ENCODE measurements at places on chromosomes 5 and 9.

- DNase-seq = no peak
Observed at GRCh38 chr9:7387840-7388239, 411.7 kb downstream of the DMAC1 start.

DNA sequence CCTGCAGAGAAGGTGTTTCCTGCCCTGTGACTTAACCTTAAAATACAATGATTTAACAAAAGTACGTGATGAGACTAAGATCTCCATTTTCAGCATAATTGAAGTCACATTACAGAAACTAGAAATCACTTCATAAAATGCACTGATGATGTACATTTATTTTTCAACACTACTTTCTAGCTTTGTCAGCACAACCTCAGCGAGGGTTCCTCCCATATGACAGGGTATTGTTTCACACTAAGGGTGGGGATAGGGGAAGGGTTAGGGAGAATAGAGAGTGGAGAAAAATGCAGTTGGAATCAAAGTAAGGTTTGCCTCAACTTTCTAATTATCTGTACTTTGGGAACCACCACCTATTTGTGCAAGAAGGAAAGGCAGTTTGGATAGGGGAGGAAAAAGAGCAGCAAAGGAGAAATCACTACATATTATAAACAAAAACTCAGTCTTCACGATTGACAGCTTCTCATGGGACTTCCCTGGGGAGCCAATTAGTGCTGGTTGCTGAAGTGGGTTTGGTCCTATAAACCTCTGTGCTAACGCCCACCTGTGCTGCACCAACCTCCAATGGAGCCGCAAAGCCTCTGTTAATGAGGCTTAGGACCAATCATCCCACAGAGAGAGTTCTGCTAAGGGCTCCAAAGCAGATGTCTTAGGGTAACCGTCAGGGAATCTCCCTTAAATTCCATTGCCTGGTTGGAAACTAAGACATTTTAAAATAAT lies 369.2 kb upstream of the PDE4D start:
- no peak for DNase-seq

- DNase-seq = no peak
Observed at GRCh38 chr9:91150998-91151717, 210.6 kb downstream of the AUH start.

DNA sequence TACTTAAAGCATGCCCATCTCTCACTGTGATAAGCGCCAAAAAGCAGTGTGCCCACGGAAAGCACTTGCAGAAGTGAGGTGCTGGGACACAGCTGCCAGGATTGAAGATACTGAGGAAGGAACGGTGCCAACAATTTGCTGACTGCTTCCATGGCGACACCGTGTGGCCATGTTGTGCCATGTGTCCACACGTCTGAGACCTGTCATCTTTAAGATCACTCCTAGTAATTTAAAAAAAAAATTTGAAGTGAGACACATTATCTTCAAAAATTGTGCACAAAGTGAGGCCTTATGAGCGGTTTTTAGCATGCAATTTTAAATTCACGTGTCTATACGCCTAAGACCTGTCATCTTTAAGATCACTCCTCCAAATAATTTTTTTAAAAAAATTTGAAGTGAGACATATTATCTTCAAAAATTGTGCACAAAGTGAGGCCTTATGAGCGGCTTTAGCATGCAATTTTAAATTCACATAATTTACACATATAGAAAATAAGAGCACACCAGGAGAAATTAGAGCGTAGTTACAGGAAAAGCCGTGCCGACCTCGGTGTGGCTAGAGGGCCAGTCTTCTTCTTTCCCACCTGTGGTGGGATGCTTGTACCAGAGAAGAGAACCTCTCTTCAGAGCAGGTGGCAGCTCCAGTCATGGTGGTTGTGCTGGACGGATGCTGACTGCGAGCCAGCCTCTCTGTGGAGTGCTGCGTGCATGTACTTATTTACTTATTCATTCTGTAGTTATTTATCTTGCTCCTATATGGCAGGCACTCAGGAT lies 21.4 kb upstream of the FLT4 start:
- peak; percentile 75 for DNase-seq

DNA sequence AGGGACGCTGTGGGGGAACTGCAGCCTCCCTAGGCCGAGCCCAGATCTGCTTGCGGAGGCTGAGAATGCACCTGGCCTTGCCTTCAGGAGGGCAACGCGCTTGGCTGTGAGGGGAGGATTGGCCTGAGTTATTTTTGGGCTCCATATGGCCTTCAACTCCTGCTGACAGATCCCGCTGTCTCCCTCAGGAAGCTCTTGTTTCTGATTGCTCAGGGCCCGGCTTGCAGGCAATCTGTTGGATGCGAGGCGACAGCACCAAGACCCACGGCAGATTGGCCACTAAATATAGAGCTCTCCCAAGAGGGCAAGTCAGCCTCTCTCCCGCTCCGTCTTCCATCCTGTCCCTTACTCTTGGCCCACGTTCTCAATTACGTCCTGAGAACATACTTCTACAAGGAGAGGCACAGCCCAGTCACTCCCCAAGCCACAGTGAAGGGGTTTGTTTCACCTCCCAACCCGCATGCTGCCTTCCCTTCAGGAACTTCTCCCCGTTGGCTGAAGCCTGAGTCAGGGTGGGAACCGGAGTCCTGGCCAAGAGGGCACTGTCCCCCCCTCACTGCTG lies 53.6 kb downstream of the RASGEF1C start:
- DNase-seq = no peak

DNA sequence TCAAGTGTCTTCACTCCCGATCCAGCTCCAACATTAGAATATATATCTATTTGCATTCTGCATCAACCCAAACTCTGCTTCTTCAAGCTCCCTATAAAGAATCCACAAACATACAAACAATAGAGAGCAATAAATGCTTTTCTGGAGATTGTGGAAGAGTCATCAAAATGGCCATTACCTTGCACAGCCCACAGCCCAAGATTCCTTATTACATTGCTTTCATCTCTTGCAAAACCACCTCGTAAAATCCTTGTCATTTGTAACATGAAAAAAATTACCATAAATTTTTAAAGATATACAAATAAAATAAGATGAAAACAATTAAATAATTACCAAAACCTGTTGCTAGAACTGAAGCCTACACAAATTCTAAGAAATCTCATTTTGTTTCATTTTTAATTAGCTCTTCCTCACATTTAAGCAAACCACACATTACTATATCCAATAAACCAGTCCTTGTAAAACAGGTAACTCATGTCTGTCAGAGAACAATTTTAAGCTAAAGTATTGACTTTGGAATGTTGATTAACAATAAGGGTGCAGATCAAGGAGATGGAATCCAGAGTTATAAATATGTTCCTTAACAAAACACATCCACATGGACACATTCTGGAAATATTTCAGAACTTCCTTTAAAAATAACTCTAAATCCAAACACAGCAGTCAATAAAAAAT lies 7.1 kb downstream of the SPINK9 start:
- no peak for DNase-seq

- DNase-seq = no peak
Observed at GRCh38 chr5:78215565-78215964, 78.9 kb downstream of the AP3B1 start.

DNA sequence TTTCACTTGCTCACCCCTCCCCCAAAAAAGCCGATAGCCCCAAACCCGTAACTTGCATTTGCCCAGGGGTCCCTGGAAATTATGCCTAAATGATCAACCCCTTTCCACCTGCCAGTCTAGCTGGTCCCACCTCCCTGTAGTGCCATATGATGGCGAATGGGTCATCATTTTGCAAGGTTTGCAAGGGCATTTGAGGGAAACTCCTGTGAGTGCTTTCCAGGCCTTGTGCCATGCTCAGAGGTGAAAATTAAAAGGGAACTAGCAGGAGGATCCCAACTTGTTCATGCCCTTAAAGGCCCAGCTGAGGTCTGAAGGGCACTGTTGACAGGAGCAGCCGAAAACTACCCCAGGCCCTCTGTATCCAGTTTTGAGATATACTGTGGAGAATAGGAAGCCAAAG lies 192.9 kb downstream of the NR3C1 start:
- DNase-seq = no peak

DNA sequence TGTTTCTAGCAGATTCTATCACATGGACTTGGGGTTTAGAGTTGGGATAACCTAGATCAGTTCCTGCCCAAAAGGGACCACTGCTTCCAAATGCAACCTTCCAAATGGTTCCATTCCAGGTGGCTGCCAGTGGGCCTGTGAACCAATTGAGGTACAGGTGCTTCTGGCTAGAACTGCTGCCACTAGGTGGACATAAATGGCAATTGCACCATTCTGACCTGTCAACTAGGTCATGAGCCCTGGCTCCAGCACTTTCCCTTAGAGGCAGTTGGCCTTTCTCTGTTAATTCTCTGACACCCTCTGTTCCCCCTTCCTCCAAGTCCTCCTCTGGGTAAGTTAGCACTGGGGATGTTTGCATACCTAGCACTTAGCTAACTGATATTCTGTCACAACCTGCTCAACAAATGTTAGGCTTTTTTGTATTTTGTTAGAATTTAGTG lies 16.6 kb upstream of the HEMGN start:
- DNase-seq = peak; percentile 33

DNA sequence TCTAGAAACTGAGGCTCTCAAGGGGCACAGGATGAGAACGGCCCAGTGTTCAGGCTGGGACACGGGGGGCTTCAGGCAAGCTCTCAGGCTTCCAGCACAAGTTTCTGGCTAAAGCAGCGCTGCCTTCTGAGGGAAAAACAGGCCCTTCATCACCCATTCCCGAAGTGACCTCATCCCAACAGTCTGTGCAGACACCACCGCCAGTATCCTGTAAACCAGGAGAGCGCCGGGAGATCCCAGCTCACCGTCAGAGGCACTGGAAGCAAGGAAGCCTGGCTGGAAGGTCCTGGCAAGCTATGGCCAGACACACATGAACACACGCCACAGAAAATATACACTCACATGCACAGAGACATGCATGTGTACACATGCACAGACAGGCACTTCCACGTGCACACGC lies 8.8 kb downstream of the SLC12A7 start:
- DNase-seq = no peak

- DNase-seq = no peak
Observed at GRCh38 chr5:54514291-54514690, 3.3 kb upstream of the SNX18 start.

DNA sequence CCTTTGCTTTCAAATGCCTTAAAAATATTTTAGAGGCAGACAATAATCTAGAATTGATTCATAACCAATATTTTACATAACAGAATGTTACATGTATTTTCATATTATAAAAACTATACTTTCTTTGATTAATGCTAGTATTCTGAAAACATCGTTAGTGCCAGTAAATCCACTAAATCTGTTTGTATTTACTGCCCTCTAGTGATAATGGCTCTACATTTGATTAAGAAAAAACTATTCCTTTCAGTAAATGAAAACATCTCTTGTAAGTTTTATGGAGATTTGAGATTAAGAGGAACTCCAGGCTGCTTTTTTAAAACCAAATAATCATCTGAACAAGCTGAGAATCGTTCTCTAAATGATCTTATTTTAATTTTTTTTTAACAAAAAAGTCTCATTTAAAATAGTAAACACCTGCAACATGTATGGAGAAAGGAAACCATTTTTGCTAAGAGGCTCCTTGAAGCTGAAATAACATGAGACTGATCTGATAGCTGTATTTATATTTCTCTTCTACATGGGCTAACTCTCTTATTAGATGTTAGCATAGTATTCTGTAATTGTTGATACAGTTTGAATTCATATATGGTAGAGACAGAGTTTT lies 424.7 kb downstream of the RAB3C start:
- no peak for DNase-seq

- no peak for DNase-seq
Observed at GRCh38 chr5:15585841-15586591, 86.0 kb downstream of the FBXL7 start.

- peak; percentile 83 for DNase-seq
Observed at GRCh38 chr9:83219154-83219923, 156.4 kb upstream of the RASEF start.

DNA sequence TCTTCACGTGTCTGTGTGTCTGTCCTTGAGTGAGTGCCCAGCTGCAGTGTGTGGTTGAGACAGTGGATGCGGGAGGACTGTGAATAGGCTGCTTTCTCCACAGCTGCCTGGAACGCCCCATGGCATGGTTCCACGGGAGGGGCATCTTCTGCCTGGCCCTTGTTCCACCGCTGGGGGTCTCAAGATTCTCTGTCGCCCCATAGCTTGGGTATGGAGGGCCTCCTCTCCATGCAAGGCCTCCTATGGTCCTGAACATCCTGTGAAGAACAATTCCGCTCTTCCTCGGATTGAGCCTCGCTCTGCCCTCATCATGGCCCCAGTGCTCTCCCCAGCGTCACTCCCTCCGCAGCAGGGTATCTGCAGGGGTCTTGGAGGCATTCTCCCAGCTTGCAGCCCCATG lies 36.1 kb downstream of the COL5A1 start:
- DNase-seq = no peak

DNA sequence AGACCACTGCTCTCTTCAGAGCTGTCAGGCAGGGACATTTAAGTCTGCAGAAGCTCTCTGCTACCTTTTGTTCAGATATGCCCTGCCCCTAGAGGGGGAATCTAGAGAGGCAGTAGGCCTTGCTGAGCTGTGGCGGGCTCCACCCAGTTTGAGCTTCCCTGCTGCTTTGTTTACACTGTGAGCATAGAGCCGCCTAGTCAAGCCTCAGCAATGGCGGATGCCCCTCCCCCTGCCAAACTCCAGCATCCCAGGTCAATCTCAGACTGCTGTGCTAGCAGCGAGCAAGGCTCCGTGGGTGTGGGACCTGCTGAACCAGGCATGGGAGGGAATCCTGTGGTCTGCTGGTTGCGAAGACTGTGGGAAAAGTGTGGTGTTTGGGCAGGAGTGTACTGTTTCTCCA lies 59.9 kb downstream of the CAVIN4 start:
- peak; percentile 2 for DNase-seq

GRCh38 chr9:116269250-116269649 lies 115.7 kb downstream of the PAPPA start:
- no peak for DNase-seq

- no peak for DNase-seq
Observed at GRCh38 chr9:23314247-23314646, 511.8 kb downstream of the ELAVL2 start.

DNA sequence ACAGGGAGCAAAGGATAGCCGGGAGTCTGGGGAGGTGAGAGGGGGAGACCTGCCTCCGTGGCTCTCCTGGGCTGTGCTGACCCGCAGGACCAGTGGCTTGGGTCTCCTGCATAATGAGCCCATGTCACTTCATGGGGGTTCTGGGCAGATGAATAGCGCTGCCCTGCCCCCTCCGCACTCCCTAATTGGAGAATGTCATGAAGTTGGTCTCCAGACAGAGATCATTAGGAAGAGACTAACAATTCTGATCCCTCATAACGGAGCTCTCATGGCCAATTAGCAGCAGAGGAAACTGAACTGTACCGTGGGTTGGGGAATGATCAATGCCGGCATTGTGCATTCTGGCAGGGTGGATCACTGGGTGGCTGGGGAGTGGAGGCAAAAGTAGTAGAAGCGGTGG lies 186.1 kb downstream of the FSTL4 start:
- no peak for DNase-seq

DNA sequence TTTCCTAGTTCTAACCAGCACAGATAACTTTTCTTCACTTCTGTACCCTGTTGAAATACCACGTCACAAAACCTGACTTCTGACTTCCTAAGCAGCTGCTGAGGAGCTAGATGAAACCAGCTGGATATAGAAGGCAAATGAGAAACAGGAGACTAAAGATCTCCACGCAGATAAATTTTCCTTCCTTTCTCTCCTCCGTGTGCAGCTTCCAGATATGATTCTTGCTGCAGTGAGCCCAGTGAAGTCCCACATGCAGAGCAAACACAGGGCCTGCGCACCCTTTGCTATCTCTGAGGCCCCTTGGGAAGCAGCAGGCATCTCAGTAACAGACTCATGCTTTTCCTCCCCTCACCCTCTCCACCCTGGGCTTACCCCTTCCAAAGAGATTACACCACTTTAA lies 1638.3 kb downstream of the MAT2B start:
- DNase-seq = no peak
